ENCODE measurements at places on chromosomes 7 and 10. TPM values are rescaled to one million over a fixed set of nuclear protein-coding genes. Genes with fewer than 3 reads are reported as not detected.

NAT16 gene
- not detected for total RNA-seq

MUC12 gene
- total RNA-seq: not detected

TAS2R3 gene
- 8.0 TPM for total RNA-seq

PHKG1 gene
- 2.9 TPM for total RNA-seq

RTKN2 gene
- total RNA-seq: 12.2 TPM

NUTM2A gene
- 1.2 TPM for total RNA-seq

DNA sequence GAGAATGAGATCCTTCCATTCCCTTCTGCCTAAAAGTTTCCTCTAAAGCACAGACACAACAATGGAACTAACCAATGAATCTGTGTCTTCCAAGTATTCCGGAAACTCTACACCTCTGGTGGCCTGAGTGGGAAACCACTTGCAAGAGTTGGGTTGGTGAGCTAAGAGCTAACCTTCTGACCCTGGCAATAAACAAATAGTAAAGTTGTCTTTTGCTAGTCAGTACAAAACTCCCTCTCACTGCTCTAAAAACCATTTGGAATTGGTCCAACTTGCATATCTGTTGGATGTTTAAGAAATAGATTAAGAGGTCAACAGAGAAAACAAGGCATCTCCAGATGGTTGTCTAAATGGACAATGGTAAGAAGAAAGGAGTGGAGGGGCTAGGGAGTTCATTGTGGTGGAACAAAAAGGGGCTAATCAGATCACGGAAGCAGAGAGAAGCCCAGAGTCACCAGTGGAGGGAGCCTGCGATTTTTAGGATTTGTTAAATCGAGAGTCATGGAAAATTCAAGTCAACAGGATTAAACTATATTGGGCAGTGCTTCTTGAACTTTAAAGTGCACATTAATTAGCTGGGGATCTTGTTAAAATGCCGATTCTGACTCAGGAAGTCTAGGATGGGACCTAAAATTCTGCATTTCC is 192.3 kb downstream of the EVX1 start:
- no peak for DNase-seq

- DNase-seq: no peak
Observed at GRCh38 chr7:157759246-157759805, 422.5 kb downstream of the DNAJB6 start.

- no peak for DNase-seq
Observed at GRCh38 chr7:66348959-66349358, 143.8 kb downstream of the TPST1 start.

- DNase-seq: no peak
Observed at GRCh38 chr10:114681542-114681941, 23.5 kb upstream of the ABLIM1 start.

GRCh38 chr7:153036396-153037063 is 277.0 kb downstream of the ACTR3B start:
- DNase-seq: no peak

- DNase-seq: no peak
Observed at GRCh38 chr10:75304741-75305390, 69.1 kb upstream of the COMTD1 start.

- DNase-seq: no peak
Observed at GRCh38 chr7:104552102-104552501, 223.7 kb downstream of the LHFPL3 start.

DNA sequence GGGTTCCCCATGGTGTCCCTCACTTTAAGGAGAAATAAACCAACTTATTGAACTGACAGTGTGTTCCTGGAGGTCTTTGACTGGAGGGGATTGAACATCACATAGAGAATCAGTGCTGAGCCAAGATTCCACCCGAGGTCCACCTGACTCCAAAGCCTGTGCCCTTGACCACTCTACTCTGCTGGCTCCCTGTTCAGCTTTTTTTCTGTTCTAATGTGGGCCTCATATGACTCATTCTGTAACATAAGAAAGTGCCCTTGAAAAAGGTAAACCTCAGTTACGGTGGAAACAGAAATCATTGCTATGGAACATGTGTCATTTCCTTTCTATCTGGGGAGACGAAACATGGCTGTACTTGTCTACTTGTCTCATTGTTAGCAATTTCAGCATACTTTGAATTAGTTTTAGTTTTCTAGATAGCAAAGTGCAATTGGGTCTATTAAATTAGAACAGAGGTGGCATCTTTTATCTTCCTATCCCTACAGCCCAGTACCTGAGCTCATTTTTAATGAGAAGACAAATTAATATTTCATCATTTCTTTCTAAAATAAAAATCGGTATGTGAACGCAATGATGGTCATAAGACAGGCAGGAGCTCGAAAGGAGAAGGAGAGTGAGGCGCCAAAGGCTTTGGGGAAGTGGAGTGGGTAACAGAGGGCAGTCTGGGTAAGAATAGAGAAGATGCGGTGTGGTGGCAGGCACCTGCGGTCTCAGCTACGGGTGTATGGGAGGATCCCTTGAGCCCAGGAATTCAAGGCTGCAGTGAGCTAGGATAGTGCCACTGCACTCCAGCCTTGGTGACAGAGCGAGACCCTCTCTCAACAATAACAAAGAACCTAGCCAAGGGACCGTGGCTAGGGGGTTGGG is 1.5 kb downstream of the GSDME start:
- DNase-seq: no peak

GRCh38 chr7:55903985-55904759 is 16.9 kb downstream of the ZNF713 start:
- no peak for DNase-seq

DNA sequence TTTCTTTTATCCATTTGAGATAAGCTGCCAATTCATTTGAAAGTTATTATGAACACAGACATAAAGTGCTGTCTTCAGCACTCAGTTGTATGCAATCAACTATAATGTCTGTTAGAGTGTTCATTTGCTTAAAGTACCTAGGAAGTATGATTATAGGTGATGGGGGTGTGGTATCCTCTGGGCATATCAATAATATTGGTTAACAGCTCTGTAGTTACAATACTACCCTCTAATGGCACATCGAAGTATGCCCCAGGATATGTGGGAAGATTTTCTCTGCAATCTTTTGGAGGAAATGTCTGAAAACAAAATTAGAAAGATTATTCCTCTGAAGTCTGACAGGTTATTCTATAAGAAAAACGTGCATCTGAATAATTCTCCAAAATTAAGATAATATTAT is 429.7 kb downstream of the ARL4A start:
- DNase-seq: no peak

GRCh38 chr7:2699289-2699620 is 11.3 kb downstream of the AMZ1 start:
- DNase-seq: no peak

DNA sequence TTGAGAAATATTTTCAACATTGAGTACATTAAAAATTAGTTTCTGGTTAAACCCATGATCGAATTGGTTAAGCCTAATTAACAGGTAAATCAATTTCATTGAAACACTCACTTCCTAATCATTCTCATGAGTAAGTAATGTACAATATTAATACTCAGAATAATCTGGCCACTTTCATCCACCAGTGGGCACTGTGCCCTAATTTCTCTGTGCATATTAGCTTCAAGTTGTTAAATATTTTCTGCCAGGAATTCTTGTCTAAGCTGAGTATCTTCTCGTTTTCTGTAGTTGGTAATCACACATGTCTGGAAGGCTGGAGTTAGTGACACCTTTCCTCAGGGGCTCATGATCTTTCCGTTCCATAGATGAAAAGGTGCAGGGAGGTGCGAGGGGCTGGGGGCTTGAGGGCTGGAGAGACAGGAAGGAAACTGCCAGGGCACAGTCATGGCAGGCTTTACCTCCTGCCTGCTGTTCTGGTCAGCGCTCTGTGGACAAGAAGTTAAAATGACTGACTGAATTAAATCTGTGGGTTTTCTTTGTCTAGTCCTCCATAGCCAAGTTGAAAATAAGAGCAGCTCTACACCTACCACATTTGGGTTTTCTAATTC is 71.9 kb downstream of the WIPF3 start:
- peak; percentile 12 for DNase-seq

- no peak for DNase-seq
Observed at GRCh38 chr10:31136930-31137885, 105.5 kb upstream of the ZNF438 start.

DNA sequence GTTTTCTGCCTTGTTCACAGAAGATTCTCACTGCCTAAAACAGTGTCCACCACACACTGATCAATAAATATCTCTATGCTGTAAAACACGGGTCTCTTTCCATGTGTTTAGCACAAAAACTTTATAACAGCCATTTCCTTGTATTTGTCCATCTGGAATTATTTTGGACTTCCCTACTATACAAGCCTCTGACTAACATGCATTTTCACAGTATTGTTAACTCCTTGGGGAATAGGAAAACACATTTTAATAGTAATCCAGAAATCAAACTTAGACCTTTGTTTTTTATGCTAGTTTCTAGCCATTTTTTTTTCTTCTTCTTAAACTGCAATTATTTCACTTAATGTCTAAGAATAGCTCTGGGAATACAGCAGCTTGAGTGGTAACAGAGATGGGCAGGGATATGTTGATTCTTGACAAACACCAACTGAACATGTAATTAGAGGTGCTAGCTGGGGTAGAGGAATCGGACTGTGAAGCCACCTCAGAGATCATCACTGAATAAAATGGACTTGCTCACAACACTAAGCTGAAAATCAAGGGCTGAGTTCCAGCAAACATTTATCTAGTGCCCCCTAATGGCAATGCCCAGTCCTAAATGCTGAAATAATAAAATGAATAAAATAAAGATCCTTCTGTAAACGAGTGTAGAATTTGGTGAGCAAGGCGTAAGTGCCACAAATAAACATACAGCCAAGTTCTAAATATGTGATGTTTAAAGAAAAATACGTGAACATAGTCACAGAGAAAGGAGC is 593.1 kb downstream of the SORCS1 start:
- DNase-seq: no peak

DNA sequence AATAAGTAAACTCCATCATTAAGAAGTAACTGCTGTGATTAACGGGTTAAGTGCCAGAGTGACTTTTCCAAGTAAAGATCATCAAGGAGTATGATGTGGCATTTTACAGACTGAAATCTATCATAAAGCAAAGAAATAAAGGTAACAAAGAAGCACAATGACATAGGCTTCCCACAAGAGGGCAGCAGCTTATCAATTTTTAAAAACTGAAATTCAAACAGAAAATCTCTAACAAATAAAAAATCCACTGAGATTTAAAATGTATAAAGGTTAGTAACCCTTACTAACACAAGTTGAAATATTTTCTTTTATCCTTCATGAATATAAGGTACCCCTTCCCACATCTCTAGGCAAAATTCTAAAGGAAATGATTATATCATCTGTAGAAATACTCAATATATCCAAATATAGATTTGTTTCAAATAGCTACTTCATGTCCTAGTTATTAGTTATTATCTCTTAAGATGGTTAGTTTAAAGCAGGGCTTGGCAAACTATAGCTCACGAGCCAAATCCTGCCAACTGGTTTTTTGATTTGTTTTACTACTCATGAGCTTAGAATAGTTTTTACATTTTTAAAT is 29.2 kb downstream of the FAM3C start:
- peak; percentile 48 for DNase-seq

DNA sequence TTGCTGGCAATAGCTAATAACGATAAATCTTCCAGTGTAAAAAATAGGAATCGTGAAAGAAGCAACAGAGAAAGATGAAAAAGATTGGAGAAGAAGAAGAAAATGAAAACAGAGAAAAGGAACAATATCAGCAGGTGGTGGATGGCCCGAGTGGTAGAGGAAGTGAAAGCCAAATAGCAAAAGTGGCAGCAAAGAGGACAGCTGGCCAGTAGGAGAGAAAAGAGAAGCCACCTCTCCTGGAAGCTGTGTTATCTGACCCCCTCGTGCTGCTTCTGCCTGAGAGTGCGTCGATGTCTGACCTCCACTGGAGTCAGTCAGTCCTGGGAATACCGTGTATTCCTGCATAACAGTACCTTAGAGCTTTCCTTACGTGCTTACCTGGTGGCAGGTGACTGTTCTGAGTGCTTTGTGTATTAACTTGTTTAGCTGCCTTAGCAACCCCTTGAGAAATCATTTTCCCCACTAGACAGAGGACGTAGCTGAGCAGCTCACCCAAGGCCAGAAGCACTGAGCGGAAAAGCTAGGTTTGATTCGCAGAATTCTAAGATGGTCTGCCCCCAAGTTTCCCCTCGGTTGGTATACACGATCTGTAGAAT is 88.3 kb downstream of the CHN2 start:
- DNase-seq: no peak

DNA sequence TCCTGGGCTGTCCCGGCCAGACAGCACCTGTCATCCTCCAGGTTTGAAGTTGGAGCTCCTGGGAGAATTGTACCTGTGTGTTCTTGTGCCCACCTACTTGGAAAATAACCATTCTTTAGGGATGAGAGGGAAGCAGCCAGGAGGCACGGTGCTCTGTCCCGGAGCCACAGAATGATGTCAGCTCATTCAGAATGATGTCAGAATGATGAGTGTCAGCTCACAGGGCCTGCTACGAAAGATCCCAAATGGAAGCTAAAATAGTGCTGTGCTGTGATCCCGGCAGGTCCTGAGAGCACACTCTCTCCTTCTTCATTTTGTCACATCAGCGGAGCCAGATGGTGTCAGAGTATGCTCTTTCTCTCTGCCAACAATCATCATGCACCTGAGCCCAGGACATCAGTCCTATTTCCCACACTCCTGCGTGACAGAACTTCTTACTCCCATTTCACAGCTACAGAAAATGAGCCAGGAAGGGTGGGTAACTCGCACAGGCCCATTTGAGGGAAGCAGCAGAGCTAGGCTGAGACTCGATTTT is 8.3 kb downstream of the ABCA13 start:
- no peak for DNase-seq

- DNase-seq: no peak
Observed at GRCh38 chr7:76285604-76286374, 16.7 kb upstream of the HSPB1 start.

- DNase-seq: no peak
Observed at GRCh38 chr7:2834748-2835441, 9.2 kb downstream of the GNA12 start.

DNA sequence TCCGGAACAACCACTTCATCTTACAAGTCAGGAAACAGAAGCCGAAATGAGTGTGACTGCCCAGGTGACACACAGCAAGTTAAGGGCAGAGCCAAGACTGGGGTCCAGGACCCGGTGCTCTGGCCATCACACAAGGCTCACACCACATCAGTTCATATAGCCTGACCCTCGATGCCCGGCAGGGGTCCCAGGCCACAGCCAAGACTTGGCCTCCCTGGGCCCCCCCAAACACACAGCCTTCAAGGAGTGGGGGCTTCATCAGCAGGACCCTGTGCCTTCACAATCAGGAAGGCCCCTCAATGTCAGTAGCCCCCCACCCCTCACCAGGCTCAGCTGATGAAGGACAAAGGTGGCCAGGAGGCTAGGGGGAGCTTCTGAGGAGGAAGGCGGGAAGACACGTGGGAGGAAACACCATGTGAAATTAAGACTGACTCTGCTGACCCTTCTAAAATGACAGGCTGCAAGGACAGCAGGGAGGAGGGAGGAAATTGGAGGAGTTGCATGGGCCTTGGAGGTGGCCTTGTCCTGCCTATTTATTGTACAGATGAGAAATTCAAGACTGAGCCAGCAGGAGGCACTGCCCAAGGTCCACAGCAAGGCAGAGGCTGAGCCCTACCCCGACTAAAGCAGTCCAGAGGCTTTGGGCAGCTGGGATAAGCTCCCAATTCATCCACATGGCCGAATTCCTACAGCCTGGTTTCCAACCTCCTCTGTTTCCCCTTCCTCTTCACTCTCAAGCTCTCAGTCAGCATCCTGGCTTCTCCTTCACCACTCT is 216.1 kb upstream of the ZMIZ1 start:
- DNase-seq: peak; percentile 18

- DNase-seq: no peak
Observed at GRCh38 chr7:6290319-6290741, 17.9 kb upstream of the CYTH3 start.
